ENCODE measurements at places on chromosomes 5 and 9.

- no peak for DNase-seq
These were observed 616.6 kb downstream of the GABRG2 start for GRCh38 chr5:162684145-162684544.

- no peak for DNase-seq
These were observed 183.4 kb downstream of the TMEM38B start for GRCh38 chr9:105877721-105878120.

- no peak for DNase-seq
These were observed 201.5 kb downstream of the RGS3 start for GRCh38 chr9:113665064-113665463.

GRCh38 chr9:107710546-107710945 lies 221.0 kb upstream of the KLF4 start:
- no peak for DNase-seq

GRCh38 chr5:15285901-15286583 lies 213.9 kb upstream of the FBXL7 start:
- no peak for DNase-seq
